ENCODE measurements at places on chromosomes 1 and 21. TPM values are rescaled to one million over a fixed set of nuclear protein-coding genes. Genes with fewer than 3 reads are reported as not detected.

Gene TBX19
- 0.60 TPM for total RNA-seq

DNA sequence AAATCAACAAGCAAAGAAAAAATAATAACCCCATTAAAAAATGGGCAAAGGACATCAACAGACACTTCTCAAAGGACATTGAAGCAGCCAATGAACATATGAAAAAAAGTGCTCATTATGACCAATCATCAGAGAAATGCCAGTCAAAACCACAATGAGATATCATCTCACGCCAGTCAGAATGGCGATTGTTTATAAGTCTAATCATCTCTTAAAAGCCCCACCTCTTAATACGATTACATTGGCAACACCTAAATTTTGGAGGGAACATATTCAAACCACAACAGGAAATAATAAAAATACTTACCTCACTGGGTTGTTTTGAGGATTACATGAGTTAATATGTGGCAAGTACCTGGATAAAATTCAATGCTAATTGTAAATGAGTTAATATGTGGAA lies 57.1 kb upstream of the PLPPR4 start:
- ATAC-seq, result no peak

Gene PDZK1
- not detected for total RNA-seq

DNA sequence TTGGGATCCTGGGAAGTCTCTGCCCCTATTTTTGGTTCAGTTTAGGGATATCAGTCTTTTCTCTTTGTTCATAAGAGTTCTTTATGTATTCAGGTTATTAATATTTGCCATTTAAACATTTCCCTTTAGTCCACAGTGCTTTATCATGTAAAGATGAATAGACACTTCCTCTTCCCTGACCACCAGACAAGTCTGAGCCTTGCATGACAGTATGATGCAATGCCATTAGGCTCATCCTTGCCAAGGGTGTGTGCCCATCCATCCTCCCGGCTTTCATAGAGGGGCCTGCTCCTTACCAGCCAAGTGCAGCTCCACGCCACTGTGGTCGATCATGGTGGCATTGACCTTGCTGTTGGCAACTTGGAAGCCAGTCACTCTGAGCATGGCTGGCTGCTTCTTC lies 52.1 kb downstream of the ZSCAN20 start:
- ATAC-seq, result no peak

DNA sequence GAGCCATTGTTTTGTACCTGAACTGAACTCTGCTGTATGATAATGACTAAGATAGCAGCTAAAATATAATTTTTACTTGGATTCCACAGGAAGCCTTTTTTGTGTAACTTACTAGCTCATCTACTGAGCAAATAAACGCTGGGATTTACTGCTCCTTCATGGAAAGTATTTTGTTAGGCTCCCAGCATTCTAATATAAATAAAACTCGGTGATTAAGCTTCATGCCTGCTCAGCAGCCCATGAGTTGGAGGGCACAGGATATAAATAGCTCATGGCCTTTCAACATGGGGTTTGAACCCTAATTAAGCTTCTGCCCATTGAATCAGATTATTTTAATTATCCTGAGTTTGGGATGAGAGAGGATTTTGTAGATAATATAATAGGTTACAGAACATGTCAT lies 180.0 kb downstream of the PCP4 start:
- ATAC-seq, result no peak

Gene FMN2
- not detected for total RNA-seq

All from esophagus mucosa (tissue), 1 donor.